Pancreas (tissue), 10 donors: ENCODE measurements at places on chromosomes 7 and 10. TPM values are rescaled to one million over a fixed set of nuclear protein-coding genes. Genes with fewer than 3 reads are reported as not detected.

GRCh38 chr7:3301831-3302618 lies 973 bp downstream of the SDK1 start:
- DNase-seq: peak; percentile 76
- H3K4me3 ChIP-seq: peak overlapping the region; percentile 76
- no peaks in the 10 kb centered on the region for H3K27me3 ChIP-seq
- H3K4me1 ChIP-seq: no peaks in the 10 kb centered on the region
- H3K27ac ChIP-seq: peak overlapping the region; percentile 60

DNA sequence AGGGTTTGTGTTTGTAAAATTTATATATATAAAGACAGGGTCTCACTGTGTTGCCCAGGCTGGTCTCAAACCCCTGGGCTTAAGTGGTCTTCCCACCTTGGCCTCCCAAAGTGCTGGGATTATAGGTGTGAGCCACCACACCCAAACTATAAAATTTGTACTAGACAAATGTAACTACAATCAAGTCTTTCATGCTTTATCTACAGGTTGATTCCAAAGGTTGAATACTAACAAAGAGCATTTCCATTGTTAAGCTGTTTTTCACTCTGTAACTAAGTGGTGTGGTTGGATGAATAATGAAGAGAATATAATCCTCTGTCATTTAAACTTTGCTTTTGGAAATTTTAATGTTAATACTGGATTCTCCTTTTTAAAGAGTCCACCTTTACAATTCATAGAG lies 22.5 kb downstream of the WDR37 start:
- no peaks in the 10 kb centered on the region for H3K27me3 ChIP-seq
- no peaks in the 10 kb centered on the region for H3K4me1 ChIP-seq
- H3K36me3 ChIP-seq: peaks cover 36% of the 10 kb centered on the region
- no peak overlapping the region for H3K27ac ChIP-seq

DNA sequence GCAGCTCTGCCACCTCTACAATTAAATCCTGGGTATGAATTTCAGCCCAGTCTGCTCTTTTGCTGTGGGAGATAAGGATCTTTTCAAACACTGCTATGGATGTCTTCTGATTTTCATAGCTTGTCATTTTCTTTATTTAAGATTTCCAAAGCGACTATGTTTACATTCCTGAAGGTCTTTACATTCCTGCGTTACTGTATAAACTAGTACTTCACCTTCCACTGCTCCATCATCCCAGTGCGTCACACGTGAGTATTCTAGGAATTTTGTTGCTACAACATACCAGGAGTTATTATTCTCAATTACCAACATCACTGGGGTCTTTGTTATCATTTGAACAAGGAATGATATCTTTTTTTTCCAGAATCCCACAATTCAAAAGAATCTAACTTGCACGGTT lies 944.7 kb downstream of the SORCS3 start:
- H3K4me3 ChIP-seq: no peak overlapping the region
- no peaks in the 10 kb centered on the region for H3K4me1 ChIP-seq
- no peaks in the 10 kb centered on the region for H3K27me3 ChIP-seq
- no peaks in the 10 kb centered on the region for H3K36me3 ChIP-seq
- H3K27ac ChIP-seq: no peak overlapping the region
- DNase-seq: no peak

DNA sequence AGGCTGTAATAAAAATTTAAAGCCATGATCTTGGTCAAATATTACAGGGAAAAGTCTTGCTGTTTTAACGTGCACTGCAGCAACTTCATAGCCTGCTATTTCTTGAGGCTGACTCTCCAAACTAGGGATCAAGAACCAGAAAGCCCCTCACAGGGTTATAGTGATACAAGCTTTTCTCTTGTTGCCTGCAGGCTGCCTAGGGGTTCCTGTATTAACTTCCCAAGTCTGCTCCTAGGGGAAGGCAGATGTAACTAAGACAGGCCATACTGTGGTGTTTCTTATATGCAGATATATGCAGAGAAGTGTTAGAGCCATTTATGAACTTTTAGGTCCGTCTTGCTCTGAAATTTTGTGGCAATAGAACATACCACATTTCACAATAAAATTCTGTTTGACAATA lies 175.7 kb downstream of the FOXP2 start:
- no peak for DNase-seq
- H3K27me3 ChIP-seq: no peaks in the 10 kb centered on the region
- H3K4me1 ChIP-seq: no peaks in the 10 kb centered on the region
- no peak overlapping the region for H3K4me3 ChIP-seq
- no peaks in the 10 kb centered on the region for H3K36me3 ChIP-seq
- H3K27ac ChIP-seq: no peak overlapping the region

GRCh38 chr7:76020031-76020714 lies 25.8 kb upstream of the TMEM120A start:
- H3K36me3 ChIP-seq: no peaks in the 10 kb centered on the region
- no peak overlapping the region for H3K4me3 ChIP-seq
- no peak overlapping the region for H3K27ac ChIP-seq
- DNase-seq: peak; percentile 88

GRCh38 chr10:60871215-60871614 lies 72.8 kb downstream of the RHOBTB1 start:
- H3K27me3 ChIP-seq: no peaks in the 10 kb centered on the region
- H3K36me3 ChIP-seq: no peaks in the 10 kb centered on the region
- H3K27ac ChIP-seq: no peak overlapping the region
- H3K4me1 ChIP-seq: no peaks in the 10 kb centered on the region
- no peak overlapping the region for H3K4me3 ChIP-seq

- H3K4me1 ChIP-seq: no peaks in the 10 kb centered on the region
- no peaks in the 10 kb centered on the region for H3K27me3 ChIP-seq
- H3K36me3 ChIP-seq: no peaks in the 10 kb centered on the region
- no peak overlapping the region for H3K4me3 ChIP-seq
Observed at GRCh38 chr7:114051871-114052331, 133.1 kb upstream of the PPP1R3A start.

DNA sequence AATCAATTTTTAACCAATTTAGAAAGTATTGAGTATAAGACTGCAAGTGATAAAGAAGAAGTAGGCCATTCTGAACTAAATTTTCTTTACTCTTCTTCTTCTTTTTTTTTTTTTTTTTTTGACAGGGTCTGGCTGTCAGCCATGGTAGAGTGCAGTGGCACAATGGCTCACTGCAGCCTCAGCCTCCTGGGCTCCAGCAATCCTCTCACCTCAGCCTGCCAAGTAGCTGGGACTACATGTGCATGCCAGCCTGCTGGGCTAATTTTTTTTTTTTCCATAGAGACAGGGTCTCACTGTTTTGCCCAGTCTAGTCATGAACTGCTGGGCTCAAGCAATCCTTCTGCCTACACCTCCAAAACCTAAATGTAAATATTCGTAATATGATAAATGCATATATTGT lies 63.2 kb downstream of the DGKB start:
- H3K27ac ChIP-seq: no peak overlapping the region
- no peaks in the 10 kb centered on the region for H3K4me1 ChIP-seq
- no peak for DNase-seq
- no peak overlapping the region for H3K4me3 ChIP-seq

- no peak overlapping the region for H3K27ac ChIP-seq
- no peak for DNase-seq
- H3K4me1 ChIP-seq: no peaks in the 10 kb centered on the region
- no peak overlapping the region for H3K4me3 ChIP-seq
- no peaks in the 10 kb centered on the region for H3K36me3 ChIP-seq
Observed at GRCh38 chr7:14021069-14021468, 31.6 kb upstream of the ETV1 start.

DNA sequence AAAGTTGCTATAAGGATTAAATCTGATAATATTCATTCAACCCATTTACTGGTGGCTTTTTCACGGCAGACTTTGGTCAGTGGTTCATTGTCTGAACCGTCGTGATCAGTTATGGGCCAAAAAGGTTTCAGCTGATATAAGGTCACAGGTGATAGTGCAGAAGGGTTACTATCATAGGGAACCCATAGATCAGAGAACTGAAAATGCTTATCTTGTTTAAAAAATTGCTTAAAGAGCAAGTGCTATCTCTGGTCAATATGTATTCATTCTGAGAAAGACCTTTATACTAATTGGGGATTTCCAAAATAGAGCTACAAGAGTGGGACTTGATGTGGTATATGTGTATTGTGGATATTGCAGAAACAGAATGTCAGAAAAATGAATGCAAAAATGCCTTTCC lies 147.8 kb upstream of the SEMA3E start:
- H3K27me3 ChIP-seq: no peaks in the 10 kb centered on the region
- no peak overlapping the region for H3K27ac ChIP-seq

Gene HYAL4
- total RNA-seq: not detected

DNA sequence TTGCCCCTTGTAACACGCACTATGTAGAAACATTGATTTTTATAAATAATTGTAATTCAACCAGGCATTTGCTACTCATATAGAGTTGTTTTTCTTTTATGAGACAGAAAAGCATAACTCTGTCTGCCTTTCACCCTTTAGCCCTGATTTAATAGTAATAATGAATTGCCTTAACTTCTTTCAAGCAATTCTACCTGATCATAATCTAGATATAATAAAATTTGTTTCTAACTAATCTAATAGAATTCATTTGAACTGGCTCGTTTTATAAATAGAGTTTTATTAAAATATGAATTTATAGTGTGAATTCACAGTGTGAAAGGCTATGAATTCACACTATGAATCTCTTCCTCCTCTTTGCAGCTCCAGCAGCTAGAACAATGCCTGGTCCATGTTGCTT lies 184.1 kb upstream of the PTN start:
- no peak overlapping the region for H3K27ac ChIP-seq
- no peaks in the 10 kb centered on the region for H3K36me3 ChIP-seq
- no peaks in the 10 kb centered on the region for H3K27me3 ChIP-seq

Gene GBX1
- total RNA-seq: not detected

DNA sequence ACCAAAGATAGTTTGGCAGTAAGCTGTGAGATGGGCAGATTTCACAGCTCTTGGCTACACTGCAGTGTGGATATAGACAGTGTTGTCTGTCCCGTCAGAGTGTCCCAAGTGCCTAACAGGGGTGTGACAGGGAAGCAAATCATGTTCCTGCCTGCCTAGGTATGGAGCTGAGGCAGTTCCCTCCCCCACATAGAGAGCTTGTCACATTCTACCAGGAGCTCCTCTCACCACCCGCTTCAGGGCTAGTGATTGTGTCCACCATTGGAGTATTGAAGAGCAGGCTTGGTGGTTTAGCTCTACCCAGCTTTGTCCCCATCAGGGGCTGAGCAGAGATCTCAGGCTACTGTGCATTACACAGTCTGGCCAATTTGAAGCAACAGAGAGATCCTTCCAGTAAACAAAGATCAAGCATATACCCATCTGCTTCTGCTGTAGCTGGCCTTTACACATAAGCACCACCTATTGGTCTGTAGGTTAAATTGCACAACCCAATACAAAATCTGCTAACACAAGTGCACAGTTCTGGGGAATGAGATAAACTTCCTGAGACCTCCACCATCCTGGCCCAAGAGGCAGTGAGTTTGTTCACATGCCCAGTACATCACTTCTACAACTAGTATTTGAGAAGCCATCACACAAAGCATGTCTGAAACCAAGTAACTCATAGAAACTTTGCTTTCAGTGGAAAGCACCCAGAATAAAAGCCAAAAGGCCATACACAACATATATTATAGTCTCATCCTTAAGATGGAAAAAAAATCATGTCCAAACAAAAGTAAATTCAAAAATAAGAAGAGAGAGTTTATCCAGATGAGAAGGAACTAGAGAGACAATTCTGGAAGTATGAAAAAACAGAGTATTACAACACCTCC lies 67.3 kb downstream of the GLCCI1 start:
- DNase-seq: no peak
- no peaks in the 10 kb centered on the region for H3K36me3 ChIP-seq
- no peaks in the 10 kb centered on the region for H3K4me1 ChIP-seq
- H3K4me3 ChIP-seq: no peak overlapping the region
- H3K27me3 ChIP-seq: no peaks in the 10 kb centered on the region
- no peak overlapping the region for H3K27ac ChIP-seq

GRCh38 chr7:130901209-130901783 lies 167.3 kb upstream of the KLF14 start:
- no peaks in the 10 kb centered on the region for H3K36me3 ChIP-seq
- no peak overlapping the region for H3K4me3 ChIP-seq
- DNase-seq: no peak
- no peak overlapping the region for H3K27ac ChIP-seq
- H3K4me1 ChIP-seq: peaks cover 15% of the 10 kb centered on the region

DNA sequence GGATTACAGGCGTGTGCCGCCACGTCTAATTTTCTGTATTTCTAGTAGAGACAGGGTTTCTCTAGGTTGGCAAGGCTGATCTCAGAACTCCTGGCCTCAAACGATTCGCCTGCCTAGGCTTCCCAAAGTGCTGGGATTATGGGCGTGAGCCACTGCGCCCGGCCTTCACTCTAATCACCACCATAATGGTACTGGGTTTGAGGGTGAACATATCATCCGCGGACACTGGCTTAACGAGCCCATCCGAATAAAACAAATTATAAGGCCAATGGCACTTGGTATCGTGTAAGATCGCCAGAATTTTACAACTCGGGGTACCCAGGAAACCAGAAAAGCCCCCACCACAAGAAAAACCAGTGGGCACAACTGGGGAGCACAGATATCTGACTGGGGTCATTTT lies 580 bp downstream of the FAM200A start:
- peaks cover 5% of the 10 kb centered on the region for H3K36me3 ChIP-seq
- H3K4me1 ChIP-seq: peaks cover 5% of the 10 kb centered on the region

GRCh38 chr10:56178210-56178609 lies 182.8 kb downstream of the ZWINT start:
- H3K36me3 ChIP-seq: no peaks in the 10 kb centered on the region
- H3K4me3 ChIP-seq: no peak overlapping the region
- no peak for DNase-seq
- no peaks in the 10 kb centered on the region for H3K4me1 ChIP-seq
- no peaks in the 10 kb centered on the region for H3K27me3 ChIP-seq

DNA sequence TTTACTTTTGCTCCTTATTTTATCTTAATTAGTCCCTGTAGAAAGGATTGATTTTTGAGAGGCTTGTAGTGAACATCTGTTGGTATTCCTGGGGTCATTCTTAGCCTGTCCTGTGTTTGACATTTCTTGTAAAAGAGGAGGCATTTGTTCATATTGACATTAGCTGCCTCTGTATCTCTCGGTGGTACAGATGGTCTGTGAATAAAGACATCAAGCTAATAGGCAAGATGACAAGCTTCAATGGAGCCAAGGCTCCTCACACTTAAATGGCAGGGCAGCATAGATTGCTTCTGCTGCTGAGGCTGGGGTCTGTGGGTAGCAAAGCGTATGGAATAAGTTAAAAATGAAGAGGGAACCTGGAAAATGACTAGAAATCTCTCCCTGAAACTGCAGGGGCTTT lies 687.6 kb downstream of the LRMDA start:
- no peak overlapping the region for H3K27ac ChIP-seq
- H3K36me3 ChIP-seq: no peaks in the 10 kb centered on the region
- H3K27me3 ChIP-seq: no peaks in the 10 kb centered on the region
- no peak overlapping the region for H3K4me3 ChIP-seq

Gene CALCR
- not detected for total RNA-seq

GRCh38 chr7:134706468-134706867 lies 59.8 kb downstream of the BPGM start:
- no peak for DNase-seq
- H3K27ac ChIP-seq: no peak overlapping the region
- H3K4me1 ChIP-seq: no peaks in the 10 kb centered on the region
- H3K36me3 ChIP-seq: no peaks in the 10 kb centered on the region
- no peaks in the 10 kb centered on the region for H3K27me3 ChIP-seq
- H3K4me3 ChIP-seq: no peak overlapping the region
